ENCODE measurements at places on chromosomes 5 and 9.

DNA sequence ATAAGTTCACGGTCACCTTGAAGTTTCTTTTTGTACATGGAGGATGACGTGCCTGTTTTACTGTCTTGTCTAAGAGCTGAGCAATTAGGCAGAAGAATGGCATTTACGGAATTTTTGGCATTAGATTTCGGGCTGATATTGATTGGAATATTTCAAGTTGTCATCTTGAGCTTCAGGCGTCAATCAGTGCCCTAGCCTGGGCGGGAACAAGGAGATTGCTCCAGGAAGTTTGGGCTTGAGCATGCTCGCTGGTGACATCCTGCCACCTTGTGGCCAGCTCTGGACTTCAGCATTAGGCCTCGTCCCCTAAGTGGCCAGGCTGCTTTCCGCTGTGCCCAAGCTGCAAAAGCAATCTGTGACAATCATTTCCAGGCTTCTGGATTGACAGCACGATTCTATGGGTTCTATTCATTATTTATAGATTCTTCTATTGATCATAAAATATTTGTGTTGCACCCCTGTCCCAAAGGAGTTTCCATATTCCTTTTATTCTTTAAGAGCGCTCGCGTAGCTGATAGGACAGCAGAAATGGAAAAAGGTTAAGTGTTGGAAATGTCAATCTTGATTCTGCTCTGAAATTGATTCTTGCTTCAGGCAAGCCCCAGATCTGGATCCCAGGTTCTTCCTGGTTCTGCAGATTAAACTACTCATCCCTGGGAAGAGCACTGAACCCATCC, 79.3 kb downstream of the SLC28A3 start:
- peak; percentile 77 for DNase-seq

DNA sequence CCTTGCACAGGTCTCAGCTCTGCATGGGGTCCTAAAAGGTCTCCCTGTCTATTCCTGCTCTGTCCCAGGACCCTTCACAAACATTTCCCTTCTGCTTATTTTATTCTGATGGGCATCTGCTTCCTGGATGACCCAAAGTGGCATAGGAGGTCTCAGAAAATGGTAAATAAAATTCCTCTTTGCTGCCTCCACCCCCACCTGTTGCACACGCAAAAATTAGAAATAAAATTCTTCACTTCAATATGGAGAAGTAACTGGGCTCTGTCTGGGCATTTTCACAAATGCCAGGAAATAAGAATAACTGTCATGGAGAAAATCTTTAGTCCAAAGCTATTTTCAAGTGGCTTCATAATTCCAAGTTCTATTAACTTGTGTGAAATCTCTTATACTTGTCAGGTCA, 106.6 kb upstream of the MAP1B start:
- no peak for DNase-seq

GRCh38 chr9:107922260-107922659, 432.7 kb upstream of the KLF4 start:
- no peak for DNase-seq

GRCh38 chr9:123119566-123119965, 86.1 kb downstream of the GPR21 start:
- no peak for DNase-seq

- no peak for DNase-seq
Observed at GRCh38 chr5:178301641-178302040, 69.0 kb upstream of the PHYKPL start.

GRCh38 chr5:35050541-35051126, 2.9 kb upstream of the AGXT2 start:
- no peak for DNase-seq

GRCh38 chr9:94771096-94771495, 44.6 kb downstream of the AOPEP start:
- no peak for DNase-seq

DNA sequence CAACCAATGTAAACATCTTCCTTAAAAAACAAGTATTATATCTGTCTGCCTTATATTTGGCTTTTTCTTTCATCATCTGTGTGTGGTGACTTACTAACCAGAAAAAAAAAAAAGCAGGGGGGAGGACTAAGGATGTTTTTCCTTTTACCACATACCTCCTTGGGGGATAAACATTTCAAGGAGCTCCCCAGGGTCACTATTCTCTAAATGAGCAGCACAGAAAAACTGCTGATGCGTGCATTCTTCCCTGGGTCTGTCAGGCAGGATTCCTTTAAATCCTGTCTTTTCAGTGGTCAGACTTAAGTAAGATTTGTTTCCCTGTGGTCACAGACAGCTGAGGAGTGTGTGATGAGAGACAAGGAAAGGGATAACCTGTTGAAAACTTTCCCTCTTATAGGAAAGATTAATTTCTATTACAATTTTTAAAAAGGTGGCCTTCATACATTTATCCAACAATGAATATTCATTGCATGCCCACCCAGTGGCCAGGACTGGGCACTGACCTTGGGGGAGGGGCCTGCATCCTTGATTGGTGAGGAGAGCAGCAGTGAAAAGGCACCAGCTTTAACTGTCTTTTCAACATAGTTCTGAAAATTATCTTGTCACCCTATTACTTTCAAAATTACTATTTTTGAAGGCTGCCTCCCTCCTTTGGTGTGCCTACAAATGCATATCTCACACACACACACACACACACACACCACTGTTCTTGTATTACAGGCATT, 123.1 kb downstream of the TLE4 start:
- peak; percentile 95 for DNase-seq

GRCh38 chr9:121675381-121675780, 23.9 kb downstream of the DAB2IP start:
- no peak for DNase-seq

- peak; percentile 25 for DNase-seq
Observed at GRCh38 chr9:133956520-133957076, 35.5 kb downstream of the VAV2 start.

GRCh38 chr5:151004499-151004898, 15.9 kb upstream of the GPX3 start:
- no peak for DNase-seq

GRCh38 chr9:110143950-110144545, 63.9 kb downstream of the C9orf152 start:
- no peak for DNase-seq

GRCh38 chr5:80961376-80962281, 1.5 kb downstream of the RASGRF2 start:
- DNase-seq: peak; percentile 71

DNA sequence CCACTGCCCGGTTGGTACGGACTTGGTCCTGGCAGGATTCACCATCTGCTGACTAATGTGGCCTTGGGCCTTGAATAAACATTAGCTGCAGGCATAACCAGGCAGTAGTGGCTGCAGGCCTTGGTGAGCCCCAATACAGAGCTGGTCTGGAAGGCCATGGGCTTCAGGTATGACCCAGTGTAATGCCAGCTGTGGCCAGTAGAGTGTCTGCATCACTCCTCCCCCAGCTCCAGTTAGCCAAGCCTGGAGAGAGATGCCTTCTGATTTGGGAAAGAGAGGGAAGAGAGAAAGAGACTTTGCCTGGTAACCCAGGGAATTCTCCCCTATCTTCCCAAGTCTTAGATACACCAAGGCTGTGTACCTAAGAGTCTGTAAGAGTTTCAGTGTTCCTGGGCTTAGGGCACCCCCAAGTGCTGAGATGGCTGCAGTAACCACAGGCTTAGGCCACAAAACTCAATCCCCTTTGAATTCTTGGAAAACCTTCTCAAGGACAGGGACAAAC, 5.6 kb upstream of the C5 start:
- DNase-seq: peak; percentile 6

- DNase-seq: peak; percentile 77
Observed at GRCh38 chr5:112492291-112492690, 73.2 kb upstream of the EPB41L4A start.

DNA sequence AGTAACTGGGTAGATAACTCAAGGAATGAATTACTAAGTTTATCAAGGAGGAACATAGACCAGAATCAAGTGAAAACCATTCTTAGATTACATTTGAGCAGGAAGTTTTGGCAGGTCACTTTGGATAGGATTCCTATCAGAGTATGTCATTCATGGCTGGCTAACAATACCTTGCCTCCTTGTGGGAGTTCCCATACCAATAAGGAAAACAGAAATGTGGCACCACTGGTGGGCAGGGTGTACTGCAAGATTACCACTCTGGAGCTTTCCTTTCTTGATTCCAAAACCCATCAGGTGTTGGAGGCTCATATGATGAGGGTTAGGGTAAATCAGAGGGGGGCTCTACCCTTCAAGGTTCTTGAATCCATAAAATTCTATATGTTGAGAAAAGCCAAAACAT, 18.6 kb upstream of the SPATA31D1 start:
- peak; percentile 7 for DNase-seq

- no peak for DNase-seq
Observed at GRCh38 chr5:174482607-174483024, 241.8 kb upstream of the MSX2 start.

- no peak for DNase-seq
Observed at GRCh38 chr5:42806701-42807262, 4.9 kb downstream of the SELENOP start.

DNA sequence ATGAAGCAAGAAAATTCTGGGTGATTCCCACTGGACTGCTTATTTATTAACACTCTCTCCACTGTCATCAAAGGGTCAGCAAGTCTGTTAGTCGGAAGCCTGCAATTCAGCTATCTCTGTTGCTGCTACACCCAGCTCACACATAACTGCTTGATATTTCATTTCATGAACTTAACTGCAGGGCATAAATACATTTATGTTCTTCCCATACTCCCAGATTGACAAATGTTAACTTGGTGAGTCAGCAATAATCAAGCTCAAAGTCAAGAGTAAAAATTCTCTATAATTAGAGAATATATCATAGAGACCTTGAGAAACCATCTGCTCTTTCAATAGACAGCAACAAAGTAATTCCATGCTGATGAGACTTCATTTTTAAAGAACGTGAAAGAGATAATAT, 198.8 kb downstream of the ADAMTS12 start:
- peak; percentile 73 for DNase-seq

- peak; percentile 63 for DNase-seq
Observed at GRCh38 chr5:43553381-43553780, 3.5 kb downstream of the PAIP1 start.

DNA sequence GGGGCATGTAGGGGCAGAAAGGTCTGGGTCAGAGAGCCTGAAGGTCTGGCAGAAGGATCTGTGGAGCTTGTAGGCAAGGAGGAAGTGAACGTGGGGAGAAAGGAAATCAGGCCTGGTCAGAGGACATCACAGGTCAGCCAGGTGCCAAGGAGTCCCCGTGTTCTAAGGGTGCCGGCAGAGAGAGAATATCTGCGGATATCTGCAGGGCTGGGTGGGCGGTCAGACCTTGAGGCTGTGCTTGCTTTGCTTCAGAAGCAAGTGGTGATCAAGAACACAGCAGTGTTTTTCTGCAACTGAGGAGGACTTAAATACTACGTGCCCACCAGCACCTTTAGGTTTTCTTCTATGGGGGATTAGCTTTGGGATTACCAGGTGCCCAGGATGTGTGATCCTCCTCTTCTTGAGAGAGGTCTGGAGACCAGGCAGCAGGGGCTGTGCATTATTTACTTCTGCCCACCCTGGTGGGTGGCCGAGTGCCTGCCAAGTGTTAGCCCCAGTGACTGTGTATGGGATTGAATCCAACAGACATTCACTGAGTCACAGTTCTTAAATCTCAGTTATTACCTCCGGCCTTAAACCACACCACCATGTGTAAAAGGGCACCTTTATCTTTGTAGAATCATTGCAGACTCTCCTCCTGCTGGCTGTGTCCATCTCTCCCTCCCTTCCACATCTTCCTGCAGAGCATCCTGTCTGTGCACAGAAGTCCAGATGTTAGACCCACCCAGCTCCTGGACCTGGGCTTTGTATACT, 12.5 kb upstream of the SHB start:
- no peak for DNase-seq

DNA sequence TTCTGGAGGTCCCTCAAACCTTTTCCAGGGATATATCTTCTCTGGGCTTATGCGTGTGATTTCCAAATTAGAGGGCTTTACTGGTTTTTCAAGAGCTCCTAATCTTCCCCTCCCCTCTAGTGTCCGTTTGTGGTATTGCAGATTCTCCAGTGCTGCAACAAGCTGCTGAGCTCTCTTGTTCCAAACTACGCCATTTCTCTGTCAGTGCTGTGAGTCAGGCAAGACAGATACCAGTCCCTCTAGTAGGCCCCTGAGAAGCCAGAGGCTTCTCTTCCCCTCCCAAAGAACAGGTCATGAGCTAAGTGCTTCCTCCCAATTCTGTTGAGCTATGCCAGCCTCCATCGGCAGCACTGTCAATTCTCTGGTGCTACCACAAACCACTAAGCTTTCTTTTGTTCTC, 149.5 kb downstream of the FANCC start:
- peak; percentile 96 for DNase-seq

DNA sequence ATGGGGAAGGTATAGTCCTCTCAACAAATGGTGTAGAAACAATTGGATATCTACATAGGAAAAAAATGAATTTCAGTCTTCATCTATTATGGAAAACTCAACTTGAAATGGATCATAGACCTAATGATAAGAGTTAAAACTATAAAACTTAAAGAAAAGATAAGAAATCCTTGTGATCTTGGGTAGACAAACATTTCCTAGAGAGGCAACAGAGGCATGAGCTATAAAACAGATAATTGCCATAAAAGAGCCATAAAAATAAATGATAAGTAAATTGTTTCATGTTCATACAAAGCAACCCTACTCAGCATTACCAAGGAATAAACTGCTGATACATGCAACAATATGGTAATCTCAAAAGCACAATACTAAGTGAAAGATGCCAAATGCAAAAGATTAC, 76.2 kb downstream of the SNX18 start:
- no peak for DNase-seq

GRCh38 chr5:175211956-175212756, 231.8 kb downstream of the DRD1 start:
- DNase-seq: no peak

DNA sequence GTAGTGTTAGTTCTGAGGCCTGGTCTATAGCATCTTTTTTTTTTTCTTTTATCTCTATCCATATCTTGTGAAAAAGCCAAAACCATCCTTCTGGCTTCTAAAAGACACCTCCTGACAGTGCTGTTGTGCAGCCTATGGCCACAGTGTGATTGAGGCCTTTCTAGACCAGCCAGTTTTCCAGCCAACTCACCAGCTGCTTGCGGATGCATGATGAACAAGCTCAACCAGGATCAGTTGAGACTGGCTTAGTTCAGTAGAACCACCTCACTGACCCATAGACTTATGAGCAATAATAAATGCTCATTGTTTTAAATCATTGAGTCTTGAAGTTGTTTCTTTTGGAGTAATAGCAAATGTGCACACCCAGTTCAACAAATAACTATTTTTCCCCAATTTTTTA, 296.9 kb downstream of the FAM170A start:
- DNase-seq: no peak

GRCh38 chr9:19174127-19174912, 47.0 kb upstream of the PLIN2 start:
- DNase-seq: peak; percentile 93

DNA sequence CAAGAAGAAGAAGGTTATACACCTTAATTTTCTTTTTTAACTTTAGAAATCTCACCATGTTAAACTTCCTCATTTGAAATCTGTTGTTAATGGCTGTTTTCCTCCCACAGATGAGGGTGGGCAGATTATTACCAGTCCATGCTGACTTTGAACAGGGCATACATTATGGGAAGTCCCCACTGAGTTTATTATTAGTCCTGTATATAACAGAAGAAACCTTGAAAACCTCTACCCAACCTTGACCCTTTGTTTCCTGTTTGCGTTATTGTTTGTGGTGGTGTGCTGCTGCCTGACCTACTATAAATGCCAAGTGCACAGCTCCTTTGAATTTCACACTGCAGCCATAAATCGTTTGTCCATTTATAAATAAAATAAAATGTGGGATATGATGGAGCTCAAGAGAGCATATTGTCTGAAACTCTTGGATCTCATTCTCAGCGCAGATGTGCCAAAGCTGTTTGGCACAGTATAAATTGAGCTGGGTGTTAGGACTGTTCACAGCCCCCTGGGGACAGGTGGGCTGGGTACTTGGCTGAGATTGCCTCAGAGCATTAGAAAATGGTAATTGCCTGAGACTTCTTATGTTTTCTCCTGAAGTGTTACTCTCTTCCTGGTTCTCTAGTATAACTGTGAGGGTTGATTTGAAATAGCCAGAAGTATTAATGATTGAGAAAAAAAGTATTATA, 139.6 kb downstream of the SPATA31D1 start:
- no peak for DNase-seq

Measured in iris pigment epithelial cell (primary cell).